Left ventricle myocardium inferior (tissue), 1 donor: ENCODE measurements at places on chromosomes 12 and 14. TPM values are rescaled to one million over a fixed set of nuclear protein-coding genes. Genes with fewer than 3 reads are reported as not detected.

- no peak for DNase-seq
These were observed 7.8 kb downstream of the ADIPOR2 start for GRCh38 chr12:1698720-1699119.

GRCh38 chr14:100388103-100389054 lies 65.2 kb downstream of the SLC25A47 start:
- no peak for DNase-seq

- no peak for DNase-seq
These were observed 28.3 kb downstream of the VSX2 start for GRCh38 chr14:74267588-74267987.

SMIM41 gene
- 0.30 TPM for total RNA-seq

TMPRSS12 gene
- total RNA-seq = not detected

BDKRB1 gene
- not detected for total RNA-seq

CATSPERB gene
- 0.99 TPM for total RNA-seq
